CD4-positive, alpha-beta T cell treated with Interleukin-10 for 1 hour (primary cell): ENCODE measurements at places on chromosomes 5 and 9.

- DNase-seq: no peak
Observed at GRCh38 chr9:20054734-20055133, 265.9 kb upstream of the SLC24A2 start.

DNA sequence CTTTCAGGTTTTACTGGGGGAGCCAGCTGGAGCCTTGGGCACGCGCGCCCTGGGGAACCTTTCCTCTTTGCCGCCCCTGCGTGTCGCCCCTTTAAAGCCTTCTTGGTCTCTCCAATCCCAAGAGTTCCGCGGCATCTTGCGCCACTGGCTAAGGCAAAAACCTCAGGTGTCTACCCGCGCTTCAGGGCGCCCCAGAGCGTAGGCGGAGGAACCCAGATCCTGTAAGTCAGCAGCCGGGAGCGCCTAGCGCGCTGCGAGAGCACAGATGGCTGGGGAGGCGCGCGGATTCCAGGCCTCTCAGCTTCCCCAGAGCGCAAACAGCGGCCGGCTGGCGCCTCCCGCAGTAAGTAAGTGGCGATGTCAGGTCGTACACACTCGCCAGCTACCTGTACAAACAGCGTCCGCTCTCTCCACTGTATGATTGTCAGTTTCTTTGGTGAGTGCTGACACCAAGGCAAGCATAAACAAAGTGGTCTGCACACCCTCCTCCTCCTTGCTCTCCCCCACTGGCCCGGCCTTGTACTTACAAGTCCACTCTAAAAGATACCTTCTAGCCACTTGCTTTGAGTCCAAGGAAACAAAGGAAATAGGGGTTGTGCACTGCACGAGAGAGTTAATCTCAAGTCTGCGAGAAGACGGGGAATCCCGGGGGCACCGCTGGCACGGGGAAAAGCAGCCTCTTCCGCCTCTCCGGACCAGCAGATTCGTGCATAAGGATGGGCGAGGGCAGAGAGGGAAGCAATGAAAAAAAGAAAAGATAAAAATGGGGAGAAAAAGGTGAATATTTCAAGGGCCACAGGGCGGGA, 2.9 kb downstream of the HTR1A start:
- no peak for DNase-seq

DNA sequence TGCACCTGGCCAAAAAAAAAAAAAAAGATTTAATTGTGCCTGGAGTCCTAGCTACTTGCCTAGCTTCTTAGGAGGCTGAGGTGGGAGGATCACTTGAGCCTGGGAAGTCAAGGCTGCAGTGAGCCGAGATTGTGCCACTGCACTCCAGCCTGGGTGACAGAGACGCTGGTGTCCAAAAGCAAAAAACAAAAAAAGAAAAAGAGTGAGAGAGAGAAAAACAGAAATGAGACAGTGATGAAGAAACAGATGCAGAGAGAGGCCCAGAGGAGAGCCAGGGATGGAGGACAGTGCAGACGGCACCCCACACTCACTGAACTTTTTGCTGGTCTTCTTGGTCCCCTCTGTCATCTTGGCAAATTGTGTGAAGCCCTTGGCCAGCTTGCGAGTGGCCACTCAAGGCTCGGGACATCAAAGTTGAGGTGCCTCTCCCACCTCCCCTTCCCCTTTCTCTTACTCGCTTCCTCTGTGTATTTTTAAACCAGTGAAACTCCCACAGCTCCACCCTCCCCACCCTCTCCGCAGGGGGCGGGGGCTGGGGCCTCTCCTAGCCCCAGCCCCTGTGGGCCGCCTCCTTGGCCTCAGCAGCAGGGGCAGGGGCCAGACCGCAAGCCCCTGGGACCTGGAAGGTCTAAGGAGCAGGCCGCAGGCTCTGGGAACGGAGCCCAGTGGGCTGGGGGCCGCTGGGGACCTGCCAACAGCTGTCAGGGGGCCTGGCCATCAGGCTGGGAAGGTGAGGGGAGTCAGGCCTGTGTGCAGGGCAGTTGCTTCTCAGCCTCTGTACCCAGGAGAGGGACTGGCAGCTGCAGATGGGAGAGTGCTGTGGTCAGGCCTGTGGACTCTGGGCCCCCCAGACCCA, at the start of gene SH2D3C:
SH2D3C (minus strand) TSS at position 387 of the 856 bp plus-strand sequence; CDS start at position 348, 39 bp downstream.
- DNase-seq: peak; percentile 58

GRCh38 chr9:131051592-131052517, 42.9 kb downstream of the LAMC3 start:
- no peak for DNase-seq

GRCh38 chr9:93589688-93590087, 13.3 kb downstream of the PHF2 start:
- no peak for DNase-seq

DNA sequence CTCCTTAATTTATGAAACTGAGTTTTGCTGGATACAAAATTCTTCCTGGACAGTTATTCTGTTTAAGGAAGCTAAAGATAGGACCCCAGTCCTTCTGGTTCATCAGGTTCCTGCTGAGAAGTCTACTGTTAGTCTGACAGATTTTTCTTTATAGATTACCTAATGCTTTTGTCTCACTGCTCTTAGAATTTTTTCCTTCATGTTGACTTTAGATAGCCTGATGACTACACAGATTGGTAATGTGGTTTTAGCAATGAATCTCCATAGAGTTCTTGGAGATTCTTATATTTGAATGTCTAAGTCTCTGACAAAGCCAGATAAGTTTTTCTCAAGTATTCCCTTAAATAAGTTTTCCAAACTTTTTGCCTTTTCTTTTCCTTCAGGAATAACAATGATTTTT, 419.7 kb downstream of the CDH10 start:
- DNase-seq: no peak

DNA sequence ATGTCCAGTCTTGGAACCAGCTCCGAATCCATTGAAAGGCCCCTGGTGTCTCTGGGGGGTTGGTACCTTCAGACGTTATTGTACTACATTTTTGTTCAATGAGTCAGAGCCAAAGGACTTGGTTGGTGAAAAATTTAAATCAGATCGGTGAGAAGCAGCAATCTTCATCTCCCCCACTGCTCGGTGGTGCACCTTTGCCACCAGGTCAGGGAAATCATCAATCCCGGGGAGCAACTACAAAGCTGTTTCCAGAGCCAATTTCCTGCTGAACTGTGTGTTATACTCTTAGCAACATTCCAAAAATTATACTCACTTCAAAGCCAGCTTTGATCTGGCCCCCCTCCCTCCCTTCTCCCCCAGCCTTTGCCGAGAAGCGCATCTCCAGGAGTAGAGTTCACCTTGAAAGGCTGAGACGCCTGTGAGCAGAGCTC, 375.2 kb upstream of the WWC1 start:
- DNase-seq: no peak

DNA sequence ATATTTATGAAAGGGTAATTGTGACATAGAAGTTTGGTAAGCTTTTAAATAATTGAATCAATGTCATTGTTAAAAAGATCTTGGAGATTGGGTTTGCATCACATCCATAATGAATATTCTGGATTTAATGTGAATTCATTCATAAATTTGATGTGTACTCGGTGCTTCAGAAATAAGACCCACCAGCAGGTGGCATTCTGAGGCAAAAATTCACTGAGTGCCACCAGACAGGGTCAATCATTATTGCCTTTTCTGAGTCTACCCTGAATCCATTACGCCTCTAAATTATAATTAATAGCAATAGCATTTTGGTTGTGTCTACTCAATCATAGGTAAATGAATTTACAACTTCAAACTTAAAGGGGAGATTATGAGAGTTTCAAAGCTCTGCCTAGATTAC, 1.0 kb downstream of the TRPC7 start:
- no peak for DNase-seq

DNA sequence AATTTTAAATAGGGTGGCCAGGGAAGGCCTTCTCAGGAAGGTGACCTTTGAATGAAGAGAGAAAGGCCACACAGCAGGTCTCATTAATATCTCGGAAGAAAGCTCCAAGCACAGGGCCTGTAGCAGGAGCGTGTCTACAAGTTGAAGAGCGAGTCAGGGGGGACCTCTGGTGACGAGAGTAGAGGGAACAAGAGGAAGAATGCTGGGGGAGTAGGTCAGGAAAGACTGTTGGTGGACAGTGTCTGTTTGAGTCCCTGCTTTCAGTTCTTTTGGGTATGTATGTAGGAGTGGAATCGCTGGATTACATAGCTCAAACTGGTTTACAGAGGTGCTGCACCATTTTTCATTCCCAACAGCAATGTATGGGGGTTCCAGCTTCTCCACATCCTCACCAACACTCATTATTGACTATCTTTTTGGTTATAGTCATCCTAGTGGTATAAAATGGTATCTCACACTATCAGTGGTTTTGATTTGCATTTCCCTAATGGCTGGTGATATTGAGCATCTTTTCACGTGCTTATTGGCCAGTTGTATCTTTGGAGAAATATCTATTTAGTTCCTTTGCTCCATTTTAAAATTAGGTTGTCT, 55.8 kb downstream of the NUP214 start:
- DNase-seq: peak; percentile 16

- no peak for DNase-seq
Observed at GRCh38 chr9:88604836-88605511, 70.0 kb downstream of the NXNL2 start.

- no peak for DNase-seq
Observed at GRCh38 chr9:4678679-4679267, 596 bp upstream of the CDC37L1 start.

GRCh38 chr9:114172981-114173833, 17.9 kb downstream of the COL27A1 start:
- no peak for DNase-seq

- DNase-seq: no peak
Observed at GRCh38 chr5:151880324-151880723, 44.3 kb downstream of the GLRA1 start.

DNA sequence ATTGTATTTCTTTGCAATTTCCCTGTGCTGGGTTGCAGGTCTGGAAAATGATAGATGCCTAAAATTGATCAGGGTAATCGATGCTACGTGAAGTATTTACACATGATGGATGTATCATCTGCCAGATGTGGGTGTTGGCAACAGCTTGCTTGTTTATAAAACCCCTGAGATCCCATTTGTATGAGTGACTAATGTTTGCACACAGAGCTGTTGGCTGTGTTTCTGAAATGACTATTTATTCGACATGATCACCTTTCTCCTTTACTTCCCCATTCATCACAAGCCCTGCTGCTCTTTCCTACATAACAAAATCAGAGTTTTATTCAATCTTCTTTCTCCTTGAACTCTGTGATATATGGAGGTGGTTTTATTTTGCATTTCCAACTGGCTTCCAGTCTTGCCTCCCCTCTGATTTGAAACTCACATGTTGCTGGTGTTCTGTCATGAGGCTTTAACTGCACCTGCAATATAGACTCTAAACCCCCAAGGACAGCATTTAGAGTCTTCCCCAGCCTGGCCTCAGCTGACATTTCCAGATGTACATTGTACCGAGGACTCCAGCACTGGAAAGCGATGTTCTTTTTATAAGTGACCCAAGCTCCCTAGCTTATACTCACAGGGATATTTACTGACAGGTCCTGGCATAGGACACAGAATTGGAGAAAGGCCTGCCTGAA, 50.7 kb upstream of the SHB start:
- no peak for DNase-seq

- DNase-seq: no peak
Observed at GRCh38 chr9:6793203-6793602, 35.4 kb downstream of the KDM4C start.

GRCh38 chr5:55558484-55558883, 23.7 kb upstream of the PLPP1 start:
- no peak for DNase-seq

DNA sequence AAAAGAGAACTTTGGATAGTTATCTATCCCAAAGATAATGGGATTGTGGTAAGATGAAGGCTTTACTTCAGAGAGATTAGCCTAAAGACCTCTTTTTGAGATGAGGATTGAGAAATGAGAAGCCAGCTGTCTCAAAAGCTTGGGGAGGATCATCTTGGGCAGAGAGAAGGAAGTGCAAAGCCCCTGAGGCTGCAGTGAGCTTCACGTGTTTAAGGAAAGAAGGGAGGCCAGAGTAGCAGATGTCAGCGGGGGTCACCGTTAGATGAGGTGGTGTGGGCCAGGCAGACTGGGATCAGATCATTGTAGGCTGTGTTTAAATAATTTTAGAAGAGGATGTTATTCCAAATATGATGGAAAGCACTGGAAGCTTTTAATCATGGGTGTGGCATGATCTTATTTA, 270.1 kb downstream of the ARHGEF28 start:
- no peak for DNase-seq

DNA sequence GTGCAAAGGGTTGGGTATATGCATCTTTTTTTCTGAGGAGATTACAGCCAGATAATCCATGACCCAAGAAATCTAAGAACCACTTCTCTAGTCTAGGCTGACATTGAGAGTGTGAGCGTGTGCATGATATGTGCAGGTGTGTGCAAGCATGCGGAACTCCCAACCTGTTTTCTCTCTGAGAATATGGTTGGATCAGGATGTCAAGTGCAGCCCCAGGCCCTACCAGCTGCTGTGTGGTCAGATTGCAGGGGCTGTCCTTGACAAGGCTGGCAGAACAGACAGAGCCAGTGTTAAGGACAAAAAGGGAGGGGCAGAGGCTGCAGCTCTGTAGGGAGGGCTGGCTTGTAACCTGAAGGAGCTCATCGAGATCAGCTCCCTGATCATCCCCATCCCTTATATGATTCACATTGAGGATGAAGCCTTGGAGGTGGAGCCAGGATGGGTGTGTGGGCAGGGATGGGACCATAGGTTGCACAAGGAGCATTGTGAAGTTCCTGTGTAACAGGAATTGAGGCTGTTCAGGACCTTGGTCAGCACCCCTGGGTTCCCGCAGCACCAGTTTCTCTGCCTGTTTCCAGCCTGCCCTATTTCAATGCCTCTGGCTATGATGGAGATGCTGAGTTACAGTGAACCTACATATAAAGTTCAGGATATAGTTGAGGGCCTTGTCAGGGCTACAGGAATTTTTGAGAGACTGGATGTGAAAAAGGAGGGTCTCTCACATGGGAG, 52.6 kb upstream of the ARAP3 start:
- DNase-seq: peak; percentile 12

DNA sequence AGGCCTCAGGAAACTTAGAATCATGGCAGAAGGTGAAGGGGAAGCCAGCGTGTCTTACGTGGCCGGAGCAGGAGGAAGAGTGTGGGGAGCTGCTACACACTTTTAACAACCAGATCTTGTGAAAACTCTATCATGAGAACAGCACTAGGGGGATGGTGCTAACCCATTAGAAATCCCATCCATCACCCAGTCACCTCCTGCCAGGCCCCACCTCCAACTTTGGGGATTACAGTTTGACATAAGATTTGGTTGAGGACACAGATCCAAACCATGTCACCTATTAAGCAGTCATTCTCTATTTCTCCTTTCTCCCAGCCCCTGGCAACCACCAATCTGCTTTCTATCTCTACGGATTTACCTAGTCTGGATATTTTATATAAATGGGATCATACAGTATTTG, 26.9 kb downstream of the PBX3 start:
- no peak for DNase-seq

GRCh38 chr5:131943916-131944315, 1.5 kb downstream of the MEIKIN start:
- DNase-seq: no peak

DNA sequence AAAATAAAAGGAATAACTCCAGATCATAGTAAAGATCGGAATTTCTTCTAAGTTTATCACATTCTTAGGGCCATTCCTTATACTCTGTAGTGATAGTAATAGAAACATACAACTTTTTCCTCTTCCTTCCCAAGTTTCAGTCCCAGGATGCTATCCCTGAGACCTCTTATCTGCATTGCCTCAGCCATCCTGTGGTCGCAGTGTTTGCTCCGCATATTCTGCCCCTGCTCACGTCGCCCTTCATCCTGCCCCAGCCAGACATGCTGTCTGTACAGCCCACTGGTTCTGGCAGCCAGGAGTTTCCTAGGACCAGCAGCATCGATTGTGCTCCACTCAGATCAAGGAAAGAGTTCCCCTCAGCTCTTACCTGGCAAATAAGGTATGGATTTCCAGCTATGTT, 132.7 kb upstream of the ERCC6L2 start:
- DNase-seq: no peak
